Urinary bladder (tissue), 4 donors: ENCODE measurements at places on chromosomes 11 and 22. TPM values are rescaled to one million over a fixed set of nuclear protein-coding genes. Genes with fewer than 3 reads are reported as not detected.

C11orf87 gene
- polyA plus RNA-seq = not detected

MEI1 gene
- 1.3 TPM for polyA plus RNA-seq

LRRC56 gene
- polyA plus RNA-seq = 0.96 TPM

P2RX6 gene
- 0.96 TPM for polyA plus RNA-seq

FAM118B gene
- polyA plus RNA-seq = 11.1 TPM

DRICH1 gene
- 0.06 TPM for polyA plus RNA-seq

C1QTNF5 gene
- polyA plus RNA-seq = 46.7 TPM

VSIG10L2 gene
- polyA plus RNA-seq = 0.08 TPM

HIC2 gene
- polyA plus RNA-seq = 2.0 TPM

ANO9 gene
- polyA plus RNA-seq = 5.1 TPM

HEPHL1 gene
- polyA plus RNA-seq = not detected

MYO7A gene
- 4.2 TPM for polyA plus RNA-seq

OR51E2 gene
- polyA plus RNA-seq = 0.63 TPM

UBE2L6 gene
- polyA plus RNA-seq = 76.8 TPM

PNPLA3 gene
- 0.19 TPM for polyA plus RNA-seq

SRPRA gene
- 92.8 TPM for polyA plus RNA-seq

RAB3IL1 gene
- polyA plus RNA-seq = 30.6 TPM

DSCAML1 gene
- polyA plus RNA-seq = 1.4 TPM

MPST gene
- polyA plus RNA-seq = 123 TPM

KRTAP5-2 gene
- polyA plus RNA-seq = not detected

HEPN1 gene
- polyA plus RNA-seq = not detected

LARGE2 gene
- 4.0 TPM for polyA plus RNA-seq

TRIM5 gene
- polyA plus RNA-seq = 11.1 TPM

OR5AP2 gene
- not detected for polyA plus RNA-seq

OR5A1 gene
- polyA plus RNA-seq = not detected

POU2AF3 gene
- 7.7 TPM for polyA plus RNA-seq

CYTH4 gene
- polyA plus RNA-seq = 5.2 TPM

OPCML gene
- 0.06 TPM for polyA plus RNA-seq
